Activated CD8-positive, alpha-beta T cell treated with anti-CD3 and anti-CD28 coated beads, Interleukin-2, amount 10 ng/mL, durations not matched to agents 7 days and 5 days (primary cell): ENCODE measurements at places on chromosomes 4 and X. TPM values are rescaled to one million over a fixed set of nuclear protein-coding genes. Genes with fewer than 3 reads are reported as not detected.

GRCh38 chrX:46039526-46039925 lies 505.7 kb downstream of the ZNF674 start:
- no peak for DNase-seq

- DNase-seq = no peak
Observed at GRCh38 chr4:186755550-186756519, 32.2 kb upstream of the FAT1 start.

GRCh38 chrX:134375691-134376090 lies 84.3 kb upstream of the HPRT1 start:
- DNase-seq = no peak

The IL13RA1 gene
- total RNA-seq = not detected

The ITGB1BP2 gene
- total RNA-seq = 5.5 TPM

The IL2 gene
- 0.60 TPM for total RNA-seq

The GPC3 gene
- total RNA-seq = 0.71 TPM
